ENCODE measurements at places on chromosomes 12 and 14.
A peak's percentile ranks its signal among the peaks of the same experiment; 100 is the strongest.

DNA sequence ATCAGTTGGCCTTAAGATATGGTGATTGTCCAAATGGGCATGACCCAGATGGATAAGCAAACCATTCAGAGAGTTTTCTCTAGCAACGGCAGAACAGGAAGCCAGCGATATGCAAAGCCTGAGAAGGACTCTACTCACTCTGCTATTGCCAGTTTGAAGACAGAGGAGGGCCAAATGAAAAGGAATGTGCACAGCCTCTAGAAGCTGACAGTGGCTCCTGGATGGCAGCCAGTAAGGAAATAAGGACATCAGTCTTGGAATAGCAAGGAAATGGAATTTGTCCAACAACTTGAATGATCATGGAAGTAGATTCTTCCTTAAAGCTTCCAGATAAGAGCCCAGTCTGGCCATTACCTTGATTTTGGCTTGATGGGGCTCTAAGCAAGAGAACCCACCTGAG lies 60.0 kb downstream of the TMTC2 start:
- DNase-seq = no peak
- no peaks in the 10 kb centered on the region for H3K27me3 ChIP-seq
- H3K4me3 ChIP-seq = no peak overlapping the region
- no peaks in the 10 kb centered on the region for H3K36me3 ChIP-seq

- no peaks in the 10 kb centered on the region for H3K27me3 ChIP-seq
- no peaks in the 10 kb centered on the region for H3K4me1 ChIP-seq
- no peaks in the 10 kb centered on the region for H3K36me3 ChIP-seq
- no peak overlapping the region for H3K4me3 ChIP-seq
- no peak for DNase-seq
Observed at GRCh38 chr12:106288494-106289195, 13.9 kb upstream of the TCP11L2 start.

DNA sequence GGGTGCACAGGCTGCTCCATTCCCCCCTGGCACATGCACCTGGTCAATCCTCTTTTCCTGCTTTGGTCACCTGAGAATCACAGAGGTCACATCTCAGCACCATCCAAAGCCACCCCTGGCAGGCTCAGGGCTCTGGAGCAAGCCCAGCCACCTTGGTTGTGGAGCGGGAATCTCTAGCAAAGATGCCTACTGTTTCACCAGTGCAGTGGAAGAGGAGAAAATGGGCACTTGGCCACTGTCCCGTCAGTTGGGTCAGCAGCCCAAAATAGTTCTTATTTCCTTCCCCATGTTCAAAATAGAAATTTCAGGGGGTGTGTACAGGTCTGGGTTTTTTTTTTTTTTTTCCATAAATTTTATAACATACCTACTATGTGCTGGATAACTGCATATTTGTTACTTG lies 18.3 kb downstream of the RTL1 start:
- no peak overlapping the region for H3K4me3 ChIP-seq
- H3K27ac ChIP-seq = no peak overlapping the region
- H3K27me3 ChIP-seq = no peaks in the 10 kb centered on the region

DNA sequence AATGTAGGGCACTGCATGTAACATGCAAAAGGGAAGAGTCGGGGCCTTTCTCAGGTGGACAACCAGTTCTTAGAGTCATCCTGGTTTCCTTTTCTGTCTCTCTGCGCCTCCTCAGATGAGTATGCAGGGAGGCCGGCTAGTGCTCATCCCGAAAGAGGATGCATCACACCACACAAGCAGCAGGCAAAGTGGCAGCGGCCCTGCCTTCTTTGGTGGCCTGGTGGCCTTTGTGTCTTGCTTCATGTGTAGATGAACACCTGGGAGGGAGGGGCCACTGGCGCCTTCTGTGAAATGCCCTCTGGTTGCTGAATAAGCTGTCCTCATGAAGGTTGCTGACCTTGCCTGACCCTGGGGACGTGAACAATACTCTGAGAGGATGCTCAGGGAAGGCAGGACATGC lies 18.0 kb downstream of the SLC24A4 start:
- no peaks in the 10 kb centered on the region for H3K4me1 ChIP-seq
- H3K27ac ChIP-seq = no peak overlapping the region
- H3K36me3 ChIP-seq = no peaks in the 10 kb centered on the region
- H3K27me3 ChIP-seq = no peaks in the 10 kb centered on the region
- no peak for DNase-seq
- no peak overlapping the region for H3K4me3 ChIP-seq

DNA sequence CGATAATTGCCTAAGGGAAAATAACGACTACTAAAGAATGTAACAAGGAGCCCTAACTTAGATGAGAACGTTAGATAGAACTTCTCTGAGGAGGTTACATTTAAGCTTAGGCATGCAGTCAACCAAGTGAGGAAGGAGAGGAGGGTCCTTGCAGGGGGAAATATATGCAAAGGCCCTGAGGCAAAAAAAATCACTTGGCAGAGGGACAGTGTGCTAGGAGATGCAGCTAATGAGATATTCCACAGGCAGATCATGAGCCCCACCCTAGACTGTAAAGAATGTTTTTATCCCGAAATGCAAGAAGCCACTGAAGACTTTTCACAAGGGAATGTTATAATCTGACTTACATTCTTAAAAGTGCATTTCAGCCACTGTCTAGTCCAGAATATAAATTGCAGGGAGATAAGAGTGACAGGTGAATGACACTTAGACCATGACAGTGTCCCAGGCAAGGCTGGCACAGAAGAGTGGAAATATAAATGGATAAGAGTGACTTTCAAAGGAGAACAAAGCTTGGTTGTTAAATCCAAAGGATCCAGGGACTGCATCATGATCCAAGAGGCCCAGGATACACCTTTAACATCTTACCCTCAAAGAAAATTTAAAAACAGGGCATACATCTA lies 61.0 kb downstream of the PPM1H start:
- no peaks in the 10 kb centered on the region for H3K27me3 ChIP-seq
- H3K4me1 ChIP-seq = no peaks in the 10 kb centered on the region
- H3K27ac ChIP-seq = no peak overlapping the region

GRCh38 chr12:66623455-66623854 lies 55.4 kb downstream of the GRIP1 start:
- H3K4me1 ChIP-seq = no peaks in the 10 kb centered on the region
- H3K36me3 ChIP-seq = no peaks in the 10 kb centered on the region
- H3K4me3 ChIP-seq = no peak overlapping the region
- no peak for DNase-seq
- no peak overlapping the region for H3K27ac ChIP-seq
- no peaks in the 10 kb centered on the region for H3K27me3 ChIP-seq

GRCh38 chr14:68291820-68292219 lies 472.2 kb downstream of the RAD51B start:
- no peak overlapping the region for H3K4me3 ChIP-seq
- DNase-seq = no peak
- no peak overlapping the region for H3K27ac ChIP-seq
- H3K4me1 ChIP-seq = no peaks in the 10 kb centered on the region

DNA sequence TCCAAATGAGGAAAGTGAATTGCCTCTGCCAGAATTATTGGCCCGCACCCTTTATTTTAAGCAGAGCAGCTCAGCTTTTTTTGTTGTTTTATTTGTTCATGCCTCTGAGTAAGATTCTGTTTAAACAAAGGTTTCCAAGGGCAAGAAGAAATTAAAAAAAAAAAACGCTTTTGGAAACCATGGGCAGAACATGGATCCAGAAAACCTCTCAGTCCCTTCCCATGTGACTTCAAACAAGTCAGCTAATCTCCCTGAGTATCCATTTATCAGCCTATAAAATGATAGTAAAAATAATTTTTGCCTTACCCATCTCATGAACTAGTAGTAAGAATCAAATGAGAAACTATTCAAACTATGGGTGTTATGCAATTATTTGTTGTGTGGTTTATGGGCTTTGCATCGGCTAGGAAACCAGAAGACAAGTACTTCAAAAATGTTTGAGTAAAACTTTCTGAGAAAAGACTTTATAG lies 27.6 kb downstream of the KITLG start:
- H3K27me3 ChIP-seq = no peaks in the 10 kb centered on the region
- peaks cover 24% of the 10 kb centered on the region for H3K4me1 ChIP-seq
- H3K36me3 ChIP-seq = no peaks in the 10 kb centered on the region
- no peak overlapping the region for H3K27ac ChIP-seq

DNA sequence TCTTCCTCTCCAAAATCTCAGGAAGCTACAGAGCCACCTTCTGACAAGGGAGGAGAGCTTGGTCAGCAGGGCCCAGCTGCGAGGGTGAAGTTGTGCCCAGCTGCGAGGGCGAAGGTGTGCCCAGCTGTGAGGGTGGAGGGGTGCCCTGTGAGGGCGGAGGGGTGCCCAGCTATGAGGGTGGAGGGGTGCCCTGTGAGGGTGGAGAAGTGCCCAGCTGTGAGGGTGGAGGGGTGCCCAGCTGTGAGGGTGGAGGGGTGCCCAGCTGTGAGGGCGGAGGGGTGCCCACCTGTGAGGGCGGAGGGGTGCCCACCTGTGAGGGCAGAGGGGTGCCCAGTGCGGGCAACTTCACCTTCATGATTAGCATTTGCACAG lies 20.4 kb upstream of the TTC7B start:
- no peak for DNase-seq
- no peaks in the 10 kb centered on the region for H3K36me3 ChIP-seq
- no peak overlapping the region for H3K27ac ChIP-seq
- no peaks in the 10 kb centered on the region for H3K27me3 ChIP-seq

GRCh38 chr12:43338848-43339526 lies 213.0 kb downstream of the ADAMTS20 start:
- no peak for DNase-seq
- peaks cover 8% of the 10 kb centered on the region for H3K4me1 ChIP-seq
- no peaks in the 10 kb centered on the region for H3K27me3 ChIP-seq
- no peaks in the 10 kb centered on the region for H3K36me3 ChIP-seq
- peak overlapping the region; percentile 42 for H3K27ac ChIP-seq

GRCh38 chr14:60998617-60999016 lies 17.6 kb downstream of the SLC38A6 start:
- H3K4me3 ChIP-seq = no peak overlapping the region
- peaks cover 11% of the 10 kb centered on the region for H3K36me3 ChIP-seq
- no peak for DNase-seq
- no peaks in the 10 kb centered on the region for H3K27me3 ChIP-seq
- H3K27ac ChIP-seq = no peak overlapping the region

DNA sequence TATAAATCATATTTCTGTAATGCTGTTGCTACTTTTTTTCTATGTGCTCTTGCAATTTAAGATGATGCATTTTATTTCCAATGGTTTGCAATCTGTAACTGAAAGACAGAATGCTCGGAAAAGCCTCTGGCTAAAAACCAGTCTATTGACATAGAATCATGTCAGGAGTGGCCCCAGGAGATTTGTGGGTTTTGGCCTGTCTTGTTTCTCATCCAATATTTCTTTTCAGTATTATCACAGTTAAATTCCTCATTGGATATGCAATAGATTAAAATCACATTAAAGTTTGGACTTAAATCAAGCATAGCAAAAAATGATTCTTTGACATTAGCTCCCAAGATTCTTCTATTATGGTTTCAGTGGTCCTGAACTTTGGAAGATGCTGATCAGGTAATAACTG lies 19.1 kb upstream of the SLC38A2 start:
- no peak overlapping the region for H3K27ac ChIP-seq
- peaks cover 44% of the 10 kb centered on the region for H3K4me1 ChIP-seq
- DNase-seq = no peak
- no peak overlapping the region for H3K4me3 ChIP-seq
- H3K27me3 ChIP-seq = no peaks in the 10 kb centered on the region

- H3K27ac ChIP-seq = no peak overlapping the region
- H3K4me1 ChIP-seq = no peaks in the 10 kb centered on the region
- H3K4me3 ChIP-seq = no peak overlapping the region
- no peaks in the 10 kb centered on the region for H3K27me3 ChIP-seq
- no peak for DNase-seq
Observed at GRCh38 chr12:45522227-45522626, 207.3 kb upstream of the ARID2 start.

GRCh38 chr14:102699416-102700110 lies 77.7 kb upstream of the TRAF3 start:
- peaks cover 17% of the 10 kb centered on the region for H3K4me1 ChIP-seq
- DNase-seq = no peak
- H3K27me3 ChIP-seq = no peaks in the 10 kb centered on the region
- H3K36me3 ChIP-seq = no peaks in the 10 kb centered on the region
- no peak overlapping the region for H3K4me3 ChIP-seq

GRCh38 chr12:80195074-80195726 lies 95.9 kb downstream of the OTOGL start:
- peaks cover 12% of the 10 kb centered on the region for H3K4me1 ChIP-seq
- H3K36me3 ChIP-seq = no peaks in the 10 kb centered on the region
- H3K4me3 ChIP-seq = no peak overlapping the region
- H3K27ac ChIP-seq = no peak overlapping the region
- H3K27me3 ChIP-seq = no peaks in the 10 kb centered on the region

- H3K4me1 ChIP-seq = no peaks in the 10 kb centered on the region
- no peak for DNase-seq
- no peak overlapping the region for H3K4me3 ChIP-seq
Observed at GRCh38 chr14:101908795-101909194, 55.6 kb upstream of the DYNC1H1 start.

GRCh38 chr12:122790393-122791075 lies 16.2 kb downstream of the CCDC62 start:
- no peak overlapping the region for H3K4me3 ChIP-seq
- no peaks in the 10 kb centered on the region for H3K4me1 ChIP-seq
- H3K27ac ChIP-seq = no peak overlapping the region
- DNase-seq = no peak

DNA sequence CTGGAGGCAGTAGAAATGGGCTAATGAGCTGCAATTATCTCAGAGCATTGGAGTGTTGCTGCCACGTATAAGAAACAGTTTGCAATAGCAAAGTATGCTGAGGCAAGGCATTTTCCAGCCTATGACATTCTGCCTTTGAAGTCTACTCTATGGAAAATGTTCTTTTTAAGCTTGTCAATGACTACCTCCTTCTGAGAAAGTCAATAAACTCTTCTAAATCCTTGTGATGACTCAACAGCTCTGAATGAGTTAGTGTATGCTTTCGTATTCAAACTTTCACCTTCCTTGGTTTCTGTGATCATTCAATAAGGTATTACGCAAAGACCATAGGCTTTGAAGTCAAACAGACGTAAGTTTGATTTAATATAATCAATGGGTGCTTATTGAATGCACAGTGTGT lies 111.2 kb downstream of the CAPZA3 start:
- H3K36me3 ChIP-seq = no peaks in the 10 kb centered on the region
- no peak overlapping the region for H3K4me3 ChIP-seq
- H3K27me3 ChIP-seq = no peaks in the 10 kb centered on the region
- no peak overlapping the region for H3K27ac ChIP-seq
- DNase-seq = no peak

- no peaks in the 10 kb centered on the region for H3K27me3 ChIP-seq
- H3K4me3 ChIP-seq = no peak within 1 kb of the TSS
- DNase-seq = no peak
- no peak within 1 kb of the TSS for H3K27ac ChIP-seq
- no peaks in the 10 kb centered on the region for H3K4me1 ChIP-seq
- no peaks in the 10 kb centered on the region for H3K36me3 ChIP-seq
Observed at GRCh38 chr14:94366146-94366915, 22.1 kb downstream of the SERPINA1 start.

DNA sequence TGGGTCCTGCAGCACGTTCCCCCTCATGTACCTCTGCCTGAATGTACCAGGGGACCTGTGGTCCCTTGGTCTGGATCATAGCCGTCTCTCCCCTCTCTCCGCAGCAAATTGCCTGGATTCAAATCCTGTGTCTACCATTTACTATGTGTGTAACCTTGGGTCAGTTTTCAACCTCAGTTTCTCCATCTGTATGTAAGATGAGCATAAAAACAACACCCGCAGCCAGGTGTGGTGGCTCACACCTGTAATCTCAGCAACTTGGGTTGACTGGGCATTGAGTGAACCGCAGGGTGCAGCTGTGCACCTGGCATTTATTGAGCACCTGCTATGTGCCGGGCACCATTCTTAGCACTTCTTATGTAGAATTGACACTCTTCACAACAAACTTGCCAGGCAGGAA lies 14.1 kb downstream of the CYP46A1 start:
- H3K4me1 ChIP-seq = no peaks in the 10 kb centered on the region
- H3K27me3 ChIP-seq = no peaks in the 10 kb centered on the region
- no peaks in the 10 kb centered on the region for H3K36me3 ChIP-seq
